ENCODE measurements at places on chromosomes 12 and 14.

- DNase-seq = no peak
Observed at GRCh38 chr14:23610090-23610814, 25.9 kb upstream of the DHRS2 start.

GRCh38 chr14:39251547-39251946 lies 17.8 kb downstream of the MIA2 start:
- DNase-seq = no peak

DNA sequence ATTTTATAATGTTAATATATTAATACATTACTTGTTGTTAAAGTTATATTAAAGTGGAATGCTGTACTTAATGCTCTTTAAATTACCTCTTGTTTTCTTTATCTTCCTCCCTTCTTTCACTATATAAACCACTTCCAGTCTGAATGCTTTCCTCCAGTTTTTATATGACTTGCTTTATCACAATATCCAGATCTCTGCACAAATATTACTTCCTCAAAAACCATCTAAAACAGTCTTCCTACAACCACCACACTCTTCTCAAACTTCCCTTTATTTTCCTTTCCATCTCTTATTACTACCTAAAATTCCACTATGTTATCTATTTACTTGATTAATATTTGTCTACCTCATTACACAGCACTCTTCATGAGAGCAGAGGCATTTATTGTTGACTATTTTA lies 956.6 kb downstream of the LRFN5 start:
- no peak for DNase-seq

DNA sequence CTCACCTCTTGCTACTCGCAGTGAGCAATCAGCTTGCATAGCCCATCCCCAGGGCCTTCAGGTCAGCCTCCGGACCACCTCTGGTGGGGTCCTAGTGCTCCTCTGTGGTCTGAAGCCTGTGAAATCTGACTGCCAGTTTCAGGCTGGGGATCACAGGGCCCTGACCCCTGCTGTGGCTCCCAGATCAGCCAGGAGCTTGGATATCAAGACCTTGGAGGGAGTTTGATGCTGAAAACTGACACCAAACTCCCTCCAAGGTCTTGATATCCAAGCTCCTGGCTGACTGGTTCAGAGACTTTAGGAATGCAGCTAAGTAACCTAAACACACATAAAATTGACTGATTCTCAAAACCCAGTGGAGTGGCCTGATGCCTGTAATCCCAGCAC lies 19.8 kb upstream of the DHRS4 start:
- no peak for DNase-seq

DNA sequence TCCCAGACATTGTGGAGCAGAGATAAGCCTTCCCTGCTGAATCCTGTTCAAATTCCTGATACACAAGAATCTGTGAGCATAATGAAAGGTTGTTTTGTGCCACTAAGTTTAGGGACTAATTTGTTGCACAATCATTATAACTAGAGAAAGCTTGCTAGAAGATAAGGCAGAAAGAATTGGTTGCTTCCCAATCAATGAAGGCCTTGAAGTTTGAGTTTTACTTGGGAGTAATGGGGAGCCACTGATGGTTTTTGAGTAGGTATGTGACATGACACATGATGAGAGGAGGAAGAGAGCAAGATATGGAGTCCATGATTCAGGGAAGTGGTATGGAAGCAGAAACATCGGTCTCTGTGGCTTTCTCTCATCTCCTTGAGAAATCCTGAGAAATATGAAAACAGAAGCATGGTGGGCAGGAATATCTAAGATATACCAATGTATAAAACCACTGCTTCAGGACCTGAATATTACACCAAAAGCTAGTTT lies 13.3 kb upstream of the TCP11L2 start:
- no peak for DNase-seq

GRCh38 chr12:130224613-130225012 lies 62.3 kb downstream of the FZD10 start:
- DNase-seq = no peak

DNA sequence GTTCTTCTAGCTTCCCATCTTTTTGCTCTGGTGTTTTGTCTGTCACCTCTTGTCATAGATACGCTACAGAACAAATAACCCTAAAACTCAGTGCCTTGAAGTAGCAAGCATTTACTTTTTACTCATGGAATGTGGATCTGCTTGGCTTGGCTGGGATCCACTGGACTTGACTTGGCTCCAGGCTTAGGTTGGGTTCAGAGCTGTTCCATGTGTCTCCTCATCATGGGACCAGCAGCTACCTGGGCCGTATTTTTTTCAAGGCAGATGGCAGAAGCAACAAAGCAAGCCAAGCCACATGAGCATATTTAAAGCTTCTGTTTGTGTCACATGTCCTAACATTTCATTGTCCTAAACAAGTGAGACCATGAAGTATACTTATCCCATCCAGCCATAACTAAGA lies 48.7 kb upstream of the ATF1 start:
- DNase-seq = no peak

- no peak for DNase-seq
Observed at GRCh38 chr14:106681568-106681967, 1155.2 kb downstream of the TMEM121 start.

- DNase-seq = no peak
Observed at GRCh38 chr12:29155079-29155478, 6.0 kb downstream of the FAR2 start.

DNA sequence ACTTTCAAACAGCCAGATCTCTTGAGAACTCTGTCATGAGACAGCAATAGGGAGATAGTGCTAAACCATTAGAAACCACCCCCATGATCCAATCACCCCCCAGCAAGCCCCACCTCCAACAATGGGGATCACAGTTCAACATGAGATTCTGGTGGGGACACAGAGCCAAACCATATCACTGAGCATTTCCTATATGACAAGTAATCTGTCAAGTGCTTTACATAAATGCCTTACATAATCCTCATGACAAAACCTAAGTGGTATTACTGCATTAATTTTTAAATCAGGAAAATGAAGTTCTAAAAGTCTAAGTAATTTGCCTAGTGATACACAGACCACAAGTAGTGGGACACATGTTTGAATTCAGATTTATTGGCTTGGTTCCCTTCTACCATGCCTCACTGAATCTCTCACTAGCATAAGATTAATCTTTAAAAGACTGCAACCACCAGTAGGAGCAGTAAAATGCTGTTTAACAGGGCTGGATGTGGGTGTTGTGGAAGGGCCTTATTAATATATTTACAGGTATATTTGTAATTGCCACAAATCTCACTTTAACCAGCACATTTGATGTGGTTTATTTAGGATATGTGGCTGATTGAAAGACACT lies 323.1 kb upstream of the FBXO33 start:
- no peak for DNase-seq

GRCh38 chr12:26678697-26679660 lies 154.0 kb downstream of the ITPR2 start:
- no peak for DNase-seq

DNA sequence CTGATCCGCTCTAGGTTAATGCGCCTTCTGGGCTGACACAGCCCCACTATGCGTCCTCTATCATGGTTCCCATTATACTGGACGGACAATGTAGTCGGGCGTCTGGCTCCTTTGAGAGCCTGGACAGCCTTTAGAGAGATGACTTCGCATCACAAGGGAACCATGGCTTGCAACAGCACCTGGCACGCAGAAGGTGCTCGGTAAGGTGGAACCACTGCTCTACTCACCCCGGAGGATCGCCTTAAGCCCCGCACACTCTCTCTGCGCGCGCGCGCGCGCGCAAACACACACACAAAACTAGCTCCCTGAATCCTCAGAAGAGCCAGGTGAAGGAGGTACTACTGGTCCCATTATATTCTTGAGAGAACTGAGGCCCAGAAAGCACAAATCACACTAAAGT lies 7.1 kb downstream of the MAP3K12 start:
- no peak for DNase-seq

DNA sequence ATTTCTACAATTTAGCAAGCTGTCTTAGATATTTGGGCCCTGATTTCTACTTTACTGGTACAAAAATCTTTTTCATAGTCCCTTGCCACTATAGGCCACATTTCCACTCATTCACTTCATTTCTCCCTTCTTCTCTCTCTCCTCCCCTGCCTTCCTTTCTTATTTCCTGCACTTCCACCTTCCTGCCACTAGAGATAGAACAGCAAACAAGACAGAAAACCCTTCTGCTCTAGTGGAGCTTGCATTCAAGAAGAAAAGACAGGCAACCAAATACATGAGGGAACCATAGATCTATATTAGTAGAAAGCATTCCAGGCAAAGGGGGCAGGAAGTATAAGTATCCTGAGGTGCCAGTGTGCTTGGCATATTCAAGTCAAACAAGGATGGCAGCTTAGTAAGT lies 623.5 kb downstream of the FLRT2 start:
- DNase-seq = no peak

GRCh38 chr12:75872762-75873161 lies 158.8 kb downstream of the PHLDA1 start:
- no peak for DNase-seq

DNA sequence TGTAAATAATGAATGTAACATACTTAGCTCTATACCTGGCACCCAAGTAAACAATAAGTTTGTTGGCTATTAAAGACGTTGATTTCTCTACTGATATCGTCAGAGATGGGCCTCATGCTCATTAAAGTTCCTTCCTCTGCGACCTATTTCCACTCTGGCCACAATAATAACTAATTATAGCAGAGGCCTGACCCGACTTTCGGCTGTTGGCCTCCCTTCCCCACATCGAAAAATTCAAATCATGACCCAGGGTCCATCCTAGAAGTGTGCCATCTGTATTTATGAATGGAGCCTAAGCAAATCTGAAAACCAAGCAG lies 321 bp upstream of the USP30 start:
- no peak for DNase-seq

GRCh38 chr14:40221428-40221827 lies 789.2 kb upstream of the FBXO33 start:
- no peak for DNase-seq

GRCh38 chr14:68811171-68811570 lies 18.3 kb upstream of the ZFP36L1 start:
- no peak for DNase-seq

- no peak for DNase-seq
Observed at GRCh38 chr12:26373606-26374495, 178.5 kb downstream of the SSPN start.

GRCh38 chr14:95375539-95376109 lies 55.9 kb upstream of the CLMN start:
- no peak for DNase-seq

DNA sequence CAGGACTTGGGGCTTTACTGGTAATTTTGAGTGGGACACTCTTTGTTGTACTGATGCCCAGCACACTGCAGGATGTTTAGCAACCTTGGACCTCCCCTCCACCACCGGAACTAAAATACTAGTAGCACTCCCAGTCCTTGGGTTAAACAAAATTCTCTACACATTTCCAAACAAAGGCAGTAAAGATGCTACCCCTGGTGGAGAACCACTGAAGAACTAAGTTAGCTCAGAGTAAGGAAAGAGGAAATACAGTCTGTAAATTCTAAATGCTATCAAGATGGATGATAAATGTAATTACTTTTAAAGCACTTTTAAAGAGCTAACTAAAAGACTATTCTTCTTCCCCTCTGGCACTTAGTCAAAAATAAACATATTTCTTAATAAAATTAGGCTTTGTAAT lies 64.1 kb downstream of the LRP6 start:
- no peak for DNase-seq

DNA sequence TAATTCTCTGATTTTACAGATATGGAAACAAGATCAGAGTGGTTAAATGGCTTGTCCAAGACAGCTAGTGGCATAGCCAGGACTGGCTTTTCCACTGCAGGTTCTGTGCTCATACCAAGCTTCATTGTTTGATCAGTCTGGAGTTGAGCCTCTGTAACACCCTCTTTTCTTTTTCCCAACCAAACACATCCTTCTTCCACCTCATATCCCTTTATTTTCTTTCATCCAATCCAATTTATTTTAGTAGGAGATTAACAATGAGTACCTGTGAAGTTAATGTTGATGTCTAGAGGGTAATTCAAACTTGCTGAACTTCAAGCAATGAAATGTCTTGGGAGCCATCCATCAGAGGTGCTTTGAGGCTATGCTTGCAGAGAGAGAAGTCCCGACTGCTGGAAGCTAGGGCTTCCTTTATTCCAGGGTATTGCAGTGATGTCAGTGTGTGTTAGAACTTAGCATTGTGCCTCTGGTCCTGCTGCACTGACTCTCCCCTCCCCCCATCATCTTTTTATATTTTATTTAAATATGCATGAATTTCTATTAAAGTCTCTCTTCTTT lies 452.1 kb upstream of the PDE3A start:
- no peak for DNase-seq

- no peak for DNase-seq
Observed at GRCh38 chr12:111186347-111186746, 182.5 kb downstream of the PHETA1 start.

GRCh38 chr12:121776190-121777098 lies 17.0 kb downstream of the RHOF start:
- DNase-seq = peak; percentile 38

DNA sequence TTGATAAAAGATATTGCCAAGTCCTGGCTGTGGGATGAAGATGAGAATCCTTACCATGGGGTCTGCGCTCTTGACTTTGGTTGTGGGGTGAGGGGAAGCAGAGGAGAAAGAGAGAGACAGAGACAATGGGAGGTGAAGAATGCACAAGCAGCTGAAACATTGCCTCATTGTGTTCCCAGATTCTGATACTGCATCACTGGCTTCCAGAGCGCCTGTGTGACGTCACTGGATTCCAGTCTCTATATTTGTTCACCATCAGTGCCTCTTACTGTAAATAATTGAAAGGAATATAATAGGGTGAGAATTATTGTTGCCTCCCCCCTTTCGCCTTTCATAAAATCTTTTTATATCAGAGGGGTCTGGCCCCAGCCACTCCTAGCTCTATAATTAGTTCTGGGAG lies 188.9 kb upstream of the NTF3 start:
- no peak for DNase-seq

- DNase-seq = no peak
Observed at GRCh38 chr14:65206078-65206447, 103.7 kb upstream of the MAX start.

DNA sequence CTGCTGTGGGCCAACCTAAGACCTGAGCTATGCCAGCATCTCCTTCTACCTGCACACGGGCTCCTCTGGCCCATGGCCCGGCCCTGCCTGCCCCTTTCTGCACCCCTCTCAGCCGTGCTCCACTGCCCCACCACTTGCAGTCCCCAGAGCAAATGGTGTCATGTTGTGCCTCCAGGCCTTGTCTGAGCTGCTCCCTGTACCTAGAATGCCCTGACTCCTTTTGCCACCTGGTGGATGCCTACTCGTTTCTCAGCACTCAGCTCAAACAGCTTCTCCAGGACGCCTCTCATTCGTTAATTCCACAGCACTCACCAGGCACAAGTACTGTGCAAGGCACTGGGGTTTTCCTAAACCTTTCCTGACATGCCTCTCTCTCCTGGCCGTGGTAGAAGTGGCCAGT lies 63.2 kb upstream of the PNMA1 start:
- no peak for DNase-seq

All from fibroblast of gingiva (primary cell).